RWPE2 (cell line): ENCODE measurements at places on chromosomes 13 and 19.

DNA sequence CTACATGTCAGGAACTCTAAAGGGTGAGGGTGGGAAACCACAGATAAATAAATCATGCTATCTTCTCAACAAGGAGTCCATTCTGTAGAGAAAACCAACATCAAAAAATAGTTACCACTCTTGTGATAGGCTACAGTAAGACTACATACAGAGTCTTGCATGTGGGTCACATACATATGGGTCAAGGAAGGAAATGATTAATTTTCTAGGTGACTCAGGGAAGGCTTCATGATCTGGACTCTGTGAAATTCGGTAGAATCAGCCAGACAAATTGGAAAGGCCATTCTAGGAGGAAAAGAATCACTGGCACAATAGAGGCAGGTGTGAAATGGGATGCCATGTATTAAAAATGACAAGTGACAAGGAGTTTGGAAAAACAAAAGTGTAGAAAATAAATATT, 638.9 kb downstream of the LIG4 start:
- no peak for DNase-seq

DNA sequence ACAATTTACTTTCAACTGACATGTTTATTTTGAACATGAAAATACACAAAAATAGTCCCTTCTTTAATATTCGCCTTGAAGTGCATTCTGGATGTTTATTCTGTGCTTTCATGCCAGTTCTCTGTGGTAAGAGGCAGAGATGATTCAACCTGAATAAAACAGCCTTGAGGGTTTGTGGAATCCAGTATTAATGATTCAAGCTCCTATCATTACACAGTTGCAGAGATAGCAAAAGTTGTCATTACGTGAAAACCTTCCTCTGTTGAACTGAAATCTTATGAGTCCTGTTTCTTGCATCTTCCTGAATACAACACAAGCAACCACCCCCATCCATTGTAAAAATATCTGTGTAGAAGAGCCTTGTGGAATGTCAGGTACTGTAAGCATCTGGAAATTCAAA, 142.3 kb upstream of the HTR2A start:
- DNase-seq: no peak

DNA sequence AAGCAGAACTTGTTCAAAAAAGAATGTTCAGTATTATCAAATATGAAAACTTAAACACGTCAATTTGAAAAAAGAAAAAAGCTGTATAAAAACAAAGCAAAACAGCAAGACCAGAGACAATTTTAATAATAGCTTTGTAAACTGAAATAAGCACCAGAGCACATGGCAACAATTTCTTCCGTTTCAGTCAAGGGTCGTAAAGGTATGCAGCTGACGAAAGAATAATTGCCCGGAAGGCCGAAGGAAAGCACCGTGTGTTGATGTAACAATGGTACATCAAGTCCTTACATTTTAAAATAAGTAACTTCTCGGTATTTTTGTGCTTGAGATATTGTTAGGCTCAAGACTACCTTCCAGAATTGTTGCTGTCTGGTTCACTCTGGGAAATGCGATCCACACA, 1.7 kb downstream of the PROSER1 start:
- no peak for DNase-seq

GRCh38 chr13:20054586-20054985, 96.1 kb downstream of the ZMYM2 start:
- no peak for DNase-seq

DNA sequence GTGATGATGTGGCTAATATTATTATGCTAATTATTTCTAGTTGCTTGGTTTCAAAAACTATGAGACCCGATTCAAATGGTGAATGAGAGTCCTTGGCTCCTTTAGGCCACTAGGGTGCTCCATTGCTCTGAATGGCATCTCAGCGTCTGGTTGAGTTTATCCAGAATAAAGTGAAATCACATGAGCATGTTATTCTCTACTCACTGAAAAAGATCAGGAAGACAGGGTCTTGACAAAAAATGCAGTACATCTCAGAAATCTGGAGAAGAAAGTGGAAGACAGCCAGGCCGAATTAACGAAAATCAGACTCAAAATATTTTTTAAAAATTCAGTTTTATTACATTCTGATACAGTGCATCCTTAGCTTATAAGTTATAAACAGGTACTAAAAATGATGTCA, 516.2 kb downstream of the MYO16 start:
- DNase-seq: no peak

DNA sequence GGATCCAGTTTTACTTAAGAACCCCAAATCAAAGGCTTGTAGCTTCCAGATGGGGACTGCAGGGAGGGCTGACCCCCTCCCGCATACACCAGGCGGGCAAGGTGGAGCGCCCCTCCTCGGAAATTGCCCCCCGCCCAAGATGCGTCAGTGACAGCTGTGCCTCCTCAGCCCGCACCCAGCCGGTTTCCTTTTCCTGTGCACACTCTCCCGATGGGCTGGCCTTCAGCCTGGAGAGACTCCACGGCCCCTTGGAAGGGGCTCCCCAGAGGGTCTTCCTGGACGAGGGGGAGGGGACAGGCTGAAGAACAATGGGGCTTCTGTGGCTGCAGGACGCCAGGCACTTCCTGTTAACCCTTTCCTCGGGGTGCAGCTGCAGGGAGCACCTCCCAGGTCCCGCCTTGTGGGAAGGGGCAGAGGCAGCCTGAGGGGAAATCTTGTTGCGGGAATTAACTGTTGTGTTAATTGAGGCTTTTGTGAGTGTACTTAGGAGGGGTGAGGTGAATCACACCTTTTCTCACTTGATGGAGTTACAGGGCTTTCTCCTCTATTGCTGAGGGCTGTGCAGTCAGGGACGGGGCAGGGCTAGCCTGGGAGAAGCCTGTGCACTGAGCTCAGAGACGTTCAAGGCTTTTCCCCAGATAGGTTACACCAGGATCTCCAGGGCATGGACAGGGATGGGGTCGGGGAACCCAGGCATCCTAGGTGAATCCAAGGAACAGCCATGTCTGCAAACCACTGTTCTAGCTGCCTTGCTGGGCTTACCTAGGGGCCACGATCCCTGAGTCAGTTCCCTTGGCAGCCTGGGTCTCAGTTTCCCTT, 14.3 kb downstream of the IER2 start:
- peak; percentile 86 for DNase-seq

DNA sequence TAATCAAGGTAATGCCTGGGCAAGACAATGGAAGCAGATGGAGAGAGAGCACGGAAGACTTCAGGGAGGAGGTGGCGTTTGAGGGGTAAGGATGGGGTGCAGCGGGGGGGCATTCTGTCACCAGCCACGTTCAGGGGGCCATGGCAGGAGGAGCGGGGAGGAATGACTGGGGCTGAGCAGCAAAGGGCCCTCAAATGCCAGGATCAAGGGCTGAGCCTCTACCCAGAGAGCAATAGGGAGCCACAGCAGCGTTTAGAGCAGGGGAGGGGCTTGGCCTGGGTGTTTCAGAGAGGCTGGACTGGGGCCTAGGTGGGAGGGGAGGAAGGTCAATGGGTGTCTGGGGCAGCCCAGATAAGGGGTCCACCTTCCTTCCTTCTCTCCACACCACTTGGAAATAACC, 44.3 kb downstream of the CELF5 start:
- DNase-seq: no peak
